ENCODE measurements at places on chromosomes 13 and 19. TPM values are rescaled to one million over a fixed set of nuclear protein-coding genes. Genes with fewer than 3 reads are reported as not detected.

GRCh38 chr19:35029737-35030256 is 473 bp upstream of the SCN1B start:
- no peak for DNase-seq

GRCh38 chr13:110869805-110870706 is 44.8 kb downstream of the ANKRD10 start:
- peak; percentile 44 for DNase-seq

GRCh38 chr19:40144947-40145748 is 46.1 kb upstream of the MAP3K10 start:
- DNase-seq = no peak

DNA sequence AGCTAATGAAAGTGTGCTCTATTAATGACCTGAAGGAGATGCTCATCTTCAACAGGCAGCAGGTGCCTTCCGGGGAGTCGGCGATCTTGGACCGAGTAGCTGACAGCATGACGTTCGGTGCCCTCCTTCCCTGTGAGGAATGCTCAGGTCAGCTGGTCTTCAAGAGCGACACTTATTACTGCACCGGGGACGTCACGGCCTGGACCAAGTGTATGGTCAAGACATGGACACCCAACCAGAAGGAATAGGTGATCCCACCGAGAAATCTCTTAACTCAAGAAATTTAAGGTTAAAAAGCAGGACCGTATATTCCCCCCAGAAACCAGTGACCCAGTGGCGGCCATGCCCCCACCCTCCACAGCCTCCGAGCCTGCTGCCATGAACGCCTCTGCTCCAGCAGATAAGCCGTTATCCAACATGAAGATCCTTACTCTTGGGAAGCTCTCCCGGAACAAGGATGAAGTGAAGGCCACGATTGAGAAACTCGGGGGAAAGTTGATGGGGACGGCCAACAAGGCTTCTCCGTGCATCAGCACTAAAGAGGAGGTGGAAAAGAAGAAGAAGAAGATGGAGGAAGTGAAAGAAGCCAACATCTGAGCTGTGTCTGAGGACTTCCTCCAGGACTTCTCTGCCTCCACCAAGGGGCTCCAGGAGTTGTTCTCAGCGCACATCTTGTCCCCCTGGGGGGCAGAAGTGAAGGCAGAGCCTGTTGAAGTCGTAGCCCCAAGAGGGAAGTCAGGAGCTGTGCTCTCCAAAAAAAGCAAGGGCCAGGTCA is 22.8 kb upstream of the ANKRD10 start:
- DNase-seq = no peak

DNA sequence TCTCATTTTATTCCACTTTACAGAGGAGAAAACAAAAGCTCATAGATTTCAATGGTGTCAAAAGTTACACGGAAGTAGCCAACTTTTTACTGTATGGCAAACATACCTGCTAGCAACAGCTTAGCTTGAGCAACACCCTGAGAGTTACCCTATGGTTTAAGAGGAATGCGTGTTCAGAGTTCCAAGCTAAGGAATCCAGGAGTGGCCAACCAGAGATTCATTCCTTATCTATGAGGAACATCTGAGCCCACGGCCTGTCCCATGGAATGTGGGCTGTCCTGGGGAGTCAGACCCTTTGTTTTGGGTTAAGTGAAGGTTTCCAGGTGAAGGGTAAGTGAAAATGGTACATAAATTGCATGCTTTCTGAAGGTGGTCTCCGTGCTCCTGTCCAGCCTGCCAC is 67.5 kb downstream of the STARD13 start:
- DNase-seq = no peak

GRCh38 chr13:43880214-43880855 is 631 bp downstream of the LACC1 start:
- peak; percentile 23 for DNase-seq

DNA sequence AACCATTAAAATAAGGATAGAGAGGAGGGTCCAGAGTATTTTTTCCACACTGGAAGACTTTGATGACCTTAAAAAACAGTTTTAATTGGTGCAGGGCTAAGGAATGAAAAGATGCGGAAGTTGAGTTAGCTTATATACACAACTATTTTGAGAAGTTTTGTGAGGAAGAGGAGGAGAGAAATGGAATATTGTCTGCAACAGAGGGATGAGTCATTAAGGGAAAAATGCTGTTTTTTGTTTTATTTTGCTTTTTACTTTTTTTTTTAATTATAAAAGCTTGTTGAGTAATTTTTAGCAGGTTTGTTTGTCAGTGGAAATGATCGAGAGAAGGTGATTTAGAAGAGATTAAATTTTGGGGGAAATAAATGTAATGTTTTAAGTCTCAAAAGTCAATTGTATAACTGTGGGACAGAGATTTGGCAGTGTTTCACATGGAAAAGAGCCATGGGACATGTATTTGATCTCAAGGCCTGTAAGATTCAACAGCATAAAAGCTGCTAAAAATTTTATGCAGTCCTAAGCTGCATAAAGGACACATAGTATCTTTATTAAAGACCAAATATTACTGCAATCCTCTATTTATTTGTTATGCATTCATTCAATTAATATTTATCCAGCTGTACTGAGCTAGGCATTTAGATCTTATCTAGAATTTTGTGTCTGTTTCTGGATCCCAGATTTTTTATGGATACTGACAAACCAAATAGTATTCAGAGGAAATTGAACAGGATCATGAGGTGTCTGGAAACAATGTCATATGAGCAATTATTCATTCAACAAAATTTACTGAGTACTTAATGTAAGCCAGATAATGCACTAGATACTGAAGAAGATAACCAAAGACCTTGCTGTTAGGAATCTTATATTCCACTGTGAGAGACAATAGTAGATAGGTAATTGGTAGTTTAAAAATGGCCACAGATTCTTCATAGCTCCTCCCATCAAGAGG is 72.7 kb downstream of the DNAJC15 start:
- DNase-seq = no peak

DNA sequence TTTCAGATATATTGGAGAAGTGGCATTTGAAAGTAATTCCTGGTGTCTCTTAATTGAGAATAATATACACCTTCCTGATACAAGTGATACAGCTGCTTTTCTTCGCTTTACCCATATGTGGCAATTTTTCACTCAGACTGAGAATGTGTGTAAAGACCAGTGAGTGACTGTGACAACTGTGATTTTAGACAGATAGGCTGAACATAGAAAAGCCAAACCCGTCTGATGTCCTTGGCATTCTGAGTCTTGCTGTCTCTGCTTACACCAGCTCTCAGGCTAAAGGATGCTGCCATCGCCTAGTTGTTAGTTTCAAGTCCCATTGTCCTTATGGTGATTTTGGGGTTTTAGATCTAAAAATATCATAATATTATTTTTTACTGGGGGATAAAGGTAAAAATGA is 492.6 kb downstream of the RFC3 start:
- DNase-seq = no peak

DNA sequence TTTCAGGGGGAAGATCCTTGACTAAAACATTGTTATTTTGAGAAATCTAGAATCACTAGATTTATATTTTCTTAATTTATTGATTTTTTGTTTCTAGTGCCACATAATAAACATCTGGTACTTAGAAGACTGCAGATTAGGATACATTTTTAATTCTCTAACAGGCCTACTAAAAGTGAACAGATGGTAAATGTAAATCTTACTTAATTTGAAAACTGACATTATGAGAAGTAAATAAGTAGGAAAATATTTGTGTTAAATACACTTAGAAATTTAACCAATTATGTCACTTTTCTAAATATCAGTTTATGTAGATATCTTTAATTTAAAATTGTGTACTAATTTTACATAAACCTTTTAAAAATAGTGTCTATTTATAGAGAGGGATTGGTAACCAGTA is 2255.6 kb upstream of the PCDH20 start:
- DNase-seq = no peak

Gene S1PR5
- 1.9 TPM for polyA plus RNA-seq

Gene SERPINE3
- polyA plus RNA-seq = 0.53 TPM

Gene MAP4K1
- polyA plus RNA-seq = 2.0 TPM

Gene C19orf73
- polyA plus RNA-seq = 0.31 TPM
